ENCODE measurements at places on chromosomes 7 and 10. TPM values are rescaled to one million over a fixed set of nuclear protein-coding genes. Genes with fewer than 3 reads are reported as not detected.

The LBX1 gene
- total RNA-seq, result 0.08 TPM

The LANCL2 gene
- 27.3 TPM for total RNA-seq

The TFEC gene
- 0.36 TPM for total RNA-seq

The CRHR2 gene
- not detected for total RNA-seq

The MUC3A gene
- total RNA-seq, result 0.16 TPM

The PLEKHA1 gene
- total RNA-seq, result 29.8 TPM

The ATP6V0E2 gene
- total RNA-seq, result 22.5 TPM

The LIPA gene
- 55.2 TPM for total RNA-seq

The KIF20B gene
- 25.8 TPM for total RNA-seq

The ODAD2 gene
- total RNA-seq, result 0.18 TPM

The WNT16 gene
- 0.16 TPM for total RNA-seq

The ADRA2A gene
- total RNA-seq, result 0.82 TPM

The MSS51 gene
- 2.5 TPM for total RNA-seq

The PLXNA4 gene
- 3.0 TPM for total RNA-seq

The VIPR2 gene
- total RNA-seq, result not detected

The ECHS1 gene
- total RNA-seq, result 33.0 TPM

The OPALIN gene
- total RNA-seq, result not detected

The SPDYE18 gene
- total RNA-seq, result not detected

The TEX47 gene
- total RNA-seq, result not detected

The RTKN2 gene
- total RNA-seq, result 11.9 TPM

The ZNF804B gene
- not detected for total RNA-seq

The SPDYE11 gene
- 0.08 TPM for total RNA-seq

The PROSER2 gene
- total RNA-seq, result 4.7 TPM

The CYP2C19 gene
- not detected for total RNA-seq

The EPDR1 gene
- total RNA-seq, result 27.8 TPM

The RPA3 gene
- 44.2 TPM for total RNA-seq

The SLC26A4 gene
- total RNA-seq, result 0.65 TPM

The ZNF138 gene
- 6.8 TPM for total RNA-seq

The TAC1 gene
- total RNA-seq, result not detected

The HOXA5 gene
- total RNA-seq, result 2.4 TPM

The SPDYE9 gene
- total RNA-seq, result 0.08 TPM

The ST8SIA6 gene
- 0.09 TPM for total RNA-seq

The OPN1SW gene
- not detected for total RNA-seq

The FAM24B gene
- 4.3 TPM for total RNA-seq

The PSAP gene
- 615 TPM for total RNA-seq

The TRIM50 gene
- total RNA-seq, result not detected

The TMEM130 gene
- total RNA-seq, result 0.57 TPM

The GPR15LG gene
- not detected for total RNA-seq

The SHH gene
- total RNA-seq, result not detected

The SLC13A4 gene
- total RNA-seq, result 3.3 TPM

The ITPRID1 gene
- total RNA-seq, result not detected

Measured in fibroblast of the aortic adventitia (primary cell).